Fibroblast of skin of right quadriceps (primary cell): ENCODE measurements at places on chromosomes 11 and 22.

- peak; percentile 58 for DNase-seq
These were observed 5.4 kb upstream of the TXN2 start for GRCh38 chr22:36486619-36487384.

DNA sequence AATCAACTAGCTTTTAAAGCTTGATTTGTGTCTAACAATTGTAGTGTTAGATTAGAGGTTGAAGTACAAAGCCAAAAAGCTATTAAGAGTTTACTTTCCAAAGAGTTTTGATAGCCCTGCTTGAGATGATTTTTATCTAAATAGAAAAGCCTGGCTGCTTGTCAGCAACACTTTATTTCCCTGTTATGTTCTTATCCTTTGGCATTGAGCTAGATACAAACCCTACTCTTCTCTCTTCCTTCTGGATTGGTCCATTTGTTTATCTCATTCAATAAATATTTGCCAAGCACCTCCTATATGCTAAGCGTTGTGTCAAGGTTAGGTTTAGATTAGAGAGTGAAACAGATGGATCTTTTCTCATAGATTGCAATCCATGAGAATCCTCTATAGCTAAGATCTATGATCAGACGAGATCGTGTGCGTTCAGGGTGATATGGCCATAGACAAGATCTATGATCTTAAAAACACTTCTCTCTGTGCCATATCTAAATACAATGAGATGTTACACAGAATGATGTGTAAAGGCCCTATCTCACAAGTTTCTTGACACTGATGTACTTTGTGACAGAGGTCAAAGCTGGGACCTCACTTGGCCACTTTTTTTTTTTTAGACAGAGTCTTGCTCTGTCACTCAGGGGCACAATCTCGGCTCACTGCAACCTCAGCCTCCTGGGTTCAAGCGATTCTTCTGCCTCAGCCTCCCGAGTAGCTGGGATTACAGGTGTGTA, 57.8 kb downstream of the CTNND1 start:
- DNase-seq, result no peak

GRCh38 chr11:32137263-32137662, 46.4 kb downstream of the RCN1 start:
- DNase-seq, result peak; percentile 97

- DNase-seq, result no peak
These were observed 56.2 kb upstream of the CRYBB3 start for GRCh38 chr22:25143156-25144076.

DNA sequence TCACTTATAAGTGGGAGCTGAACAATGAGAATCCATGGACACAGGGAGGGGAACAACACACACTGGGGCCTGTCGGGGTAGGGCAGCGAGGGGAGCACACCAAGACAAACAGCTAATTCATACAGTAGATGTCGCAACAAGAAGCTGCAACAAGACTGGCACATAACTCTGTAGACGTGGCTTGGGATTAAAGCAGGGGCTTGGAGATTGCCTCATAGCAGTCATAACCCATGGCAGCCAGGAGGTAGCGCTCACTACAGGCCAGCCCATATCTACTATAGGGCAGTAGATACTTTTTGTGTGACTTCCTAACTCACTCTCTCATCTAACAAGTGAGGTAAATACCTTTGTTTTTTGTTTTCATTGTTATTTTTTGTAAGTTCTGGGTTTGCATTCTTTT, 1.7 kb upstream of the OR9G4 start:
- no peak for DNase-seq

GRCh38 chr11:95702526-95702925, 87.1 kb downstream of the FAM76B start:
- peak; percentile 95 for DNase-seq

GRCh38 chr11:8459711-8460399, 134.2 kb downstream of the STK33 start:
- no peak for DNase-seq

DNA sequence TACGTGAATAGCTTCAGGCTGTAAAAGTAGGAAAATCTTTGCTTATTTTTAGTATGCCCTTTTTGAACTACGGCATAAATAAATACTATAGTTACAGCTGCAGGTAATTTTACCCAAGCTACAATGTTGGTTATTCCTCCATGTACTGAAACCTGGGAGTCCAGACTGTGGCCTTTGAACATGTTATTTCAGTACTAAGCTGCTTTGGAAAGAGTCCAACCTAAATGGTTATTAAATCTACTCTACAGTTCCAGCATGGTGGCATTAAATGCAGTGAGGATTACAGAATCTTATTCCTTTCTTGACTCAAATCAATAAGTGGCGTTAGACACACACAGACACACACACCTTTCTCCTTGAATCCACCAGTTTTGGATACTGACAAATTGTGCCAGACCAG, 165.1 kb downstream of the MSANTD4 start:
- no peak for DNase-seq

GRCh38 chr11:57322256-57323166, 2.2 kb downstream of the TNKS1BP1 start:
- DNase-seq, result peak; percentile 99

DNA sequence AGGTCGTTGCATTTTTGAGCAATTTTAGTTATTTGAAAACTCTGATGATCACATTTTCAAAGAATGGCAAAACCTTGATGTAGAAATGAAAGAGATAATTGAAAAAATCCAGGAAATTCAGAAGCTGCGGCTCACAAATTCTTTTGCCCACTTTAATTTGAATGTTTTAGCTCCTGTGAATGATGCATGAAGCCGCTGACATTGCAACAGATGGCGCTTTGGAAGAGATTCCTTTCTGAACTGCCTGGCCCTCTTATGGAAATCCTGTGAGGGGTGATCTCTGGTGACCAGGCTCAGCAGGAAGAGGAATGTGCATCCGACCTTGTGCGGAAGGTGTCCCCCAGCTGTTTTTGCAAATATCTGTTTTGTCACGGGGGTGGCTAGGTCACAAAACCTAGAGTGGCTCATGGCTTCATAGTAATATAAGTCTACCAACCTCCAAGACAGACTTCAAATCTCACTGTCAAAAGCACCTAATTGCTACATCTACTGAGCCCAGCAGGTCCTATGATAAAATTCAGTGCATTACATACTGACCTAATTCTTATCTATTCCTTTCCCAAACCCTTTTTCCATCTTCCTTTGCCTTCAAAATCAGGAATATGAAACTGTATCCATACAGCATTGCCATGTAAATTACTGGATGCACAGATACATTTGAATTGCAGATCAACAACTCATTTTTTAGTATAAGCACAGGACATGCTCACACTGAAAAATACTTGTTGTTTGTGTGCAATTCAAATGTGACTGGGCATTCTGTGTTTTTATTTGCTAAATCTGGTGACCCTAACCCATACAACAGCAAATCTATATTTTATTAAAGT, 412.7 kb downstream of the ETS1 start:
- DNase-seq, result peak; percentile 93

GRCh38 chr11:133212201-133212600, 320.1 kb downstream of the OPCML start:
- no peak for DNase-seq

DNA sequence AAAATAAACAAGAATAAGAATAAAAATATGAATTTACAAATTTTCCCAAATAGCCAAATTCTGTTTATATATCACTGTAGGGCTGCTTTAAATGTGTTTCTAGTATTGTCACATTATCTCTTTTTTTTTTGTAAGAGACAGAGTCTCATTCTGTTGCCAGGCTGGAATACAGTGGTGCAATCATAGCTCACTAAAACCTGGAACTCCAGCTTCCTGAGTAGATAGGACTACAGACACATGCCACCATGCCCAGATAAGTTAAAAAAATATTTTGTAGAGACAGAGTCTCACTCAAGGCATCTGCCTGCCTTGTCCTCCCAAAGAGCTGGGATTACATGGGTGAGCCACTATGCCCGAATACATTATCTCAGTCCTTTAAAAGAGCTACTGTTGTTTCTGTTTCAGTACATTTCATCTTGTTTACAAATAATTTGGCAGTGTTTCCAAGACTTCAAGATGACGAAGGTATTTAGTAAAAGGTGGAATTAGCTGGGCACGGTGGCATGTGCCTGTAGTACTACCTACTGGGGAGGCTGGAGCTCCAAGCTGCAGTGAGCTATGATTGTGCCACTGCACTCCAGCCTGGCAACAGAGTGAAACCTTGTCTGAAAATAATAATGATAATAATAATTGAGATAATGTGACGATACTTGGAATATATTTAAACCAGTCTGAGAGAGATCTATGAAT, 6.0 kb downstream of the FOLH1 start:
- no peak for DNase-seq

DNA sequence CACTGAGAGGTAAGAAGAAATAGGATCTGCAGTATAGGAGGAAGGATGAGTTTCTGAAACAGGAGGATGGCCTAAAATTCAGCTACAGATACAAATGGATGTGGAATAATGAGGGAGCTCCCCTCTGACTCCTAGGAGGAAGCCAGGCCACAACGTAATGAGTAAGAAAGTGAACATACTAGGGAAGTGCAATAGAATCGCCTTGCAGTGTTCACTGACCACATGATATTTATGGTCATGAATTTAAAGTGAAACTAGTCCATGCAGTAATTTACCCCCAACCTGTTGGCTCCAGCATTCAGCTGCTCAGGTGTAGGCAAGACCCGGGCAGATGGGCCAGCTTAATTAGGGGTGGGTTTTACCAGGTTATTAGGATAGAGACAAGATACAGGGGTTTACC, 101.7 kb downstream of the DEUP1 start:
- DNase-seq, result no peak

DNA sequence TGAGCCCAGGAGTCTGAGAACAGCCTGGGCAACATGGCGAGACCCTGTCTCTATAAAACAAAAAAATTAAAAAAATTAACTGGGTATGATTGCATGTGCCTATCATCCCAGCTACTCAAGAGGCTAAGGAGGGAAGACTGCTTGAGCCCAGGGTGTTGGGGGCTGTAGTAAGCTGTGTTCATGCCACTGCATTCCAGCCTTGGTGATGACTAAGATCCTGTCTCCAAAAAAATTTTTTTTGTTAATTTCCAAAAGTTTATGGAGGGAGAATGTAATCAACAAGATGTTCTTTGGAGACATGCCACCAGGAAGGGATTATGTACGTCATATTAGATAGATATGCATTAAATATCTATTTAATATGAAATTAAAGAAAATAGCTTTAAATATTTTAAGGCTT, 267.5 kb downstream of the SBF2 start:
- peak; percentile 87 for DNase-seq

DNA sequence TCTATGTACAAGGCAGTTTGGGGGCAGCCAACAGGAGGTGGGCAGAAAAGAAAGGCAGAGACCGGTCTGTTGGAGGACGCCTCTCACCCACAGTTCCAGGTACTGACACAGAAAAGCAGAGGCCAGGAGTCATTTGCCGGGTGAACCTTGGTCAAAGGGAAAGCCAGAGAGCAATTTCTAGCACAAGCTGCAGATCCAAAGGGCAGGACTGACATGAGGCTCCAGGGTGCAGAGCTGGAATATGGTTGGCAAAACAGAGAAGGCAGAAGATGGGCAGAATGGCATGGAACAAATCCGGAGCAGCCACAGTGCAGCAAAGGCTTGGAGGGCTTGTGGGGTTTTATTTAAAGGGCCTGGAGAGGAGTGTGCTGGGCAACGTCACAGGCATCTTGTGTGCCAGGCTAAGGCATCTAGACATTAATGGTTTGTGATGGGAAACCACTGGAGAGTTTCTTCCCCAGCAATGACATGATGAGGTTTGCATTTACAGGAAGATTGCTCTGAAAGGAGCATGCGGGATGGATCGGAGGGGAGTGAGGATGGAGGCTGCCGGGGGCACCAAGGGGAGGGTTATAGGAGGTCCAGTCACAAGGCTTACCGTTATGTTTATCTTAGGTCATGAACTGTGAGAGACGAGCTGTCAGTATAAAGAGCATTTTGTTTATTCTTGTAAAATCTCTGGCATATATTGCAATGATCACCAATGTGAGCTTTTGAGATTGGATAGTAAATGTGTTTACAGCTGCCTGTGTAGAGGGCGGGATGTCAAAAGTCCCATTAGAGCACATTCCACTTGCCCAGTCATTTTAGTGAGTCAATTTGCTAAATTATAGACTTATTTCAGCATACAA, 5.7 kb upstream of the MMP20 start:
- no peak for DNase-seq

GRCh38 chr11:126420698-126421256, 65.3 kb downstream of the ST3GAL4 start:
- no peak for DNase-seq

DNA sequence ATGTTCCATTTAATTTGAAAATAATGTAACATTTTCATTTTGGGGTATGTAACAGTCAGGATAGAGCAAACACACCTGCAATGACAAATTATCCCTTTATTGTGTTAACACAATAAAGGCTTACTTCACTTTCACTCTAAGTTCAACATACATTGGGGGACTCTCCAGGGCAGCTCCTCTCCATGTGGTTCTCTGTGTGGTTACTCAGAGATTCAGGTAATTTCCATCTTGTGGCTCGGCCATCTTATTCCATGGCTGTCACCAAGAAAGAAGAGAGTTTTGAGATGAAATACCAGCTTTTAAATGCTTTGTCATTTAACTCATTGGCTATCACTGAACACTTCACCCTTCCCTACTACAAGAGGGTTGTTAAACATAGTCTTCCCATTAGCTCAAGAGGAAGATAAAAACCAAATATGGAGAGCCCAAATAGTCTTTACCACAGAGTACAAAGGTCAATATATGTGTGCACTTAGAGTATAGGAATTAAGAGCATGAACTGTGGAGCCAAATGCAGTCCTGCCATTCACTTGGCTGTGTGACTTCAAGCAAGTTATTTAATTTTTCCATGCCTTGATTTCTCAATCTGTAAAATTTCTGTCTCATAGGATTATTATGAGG, 10.6 kb upstream of the TPH1 start:
- no peak for DNase-seq

DNA sequence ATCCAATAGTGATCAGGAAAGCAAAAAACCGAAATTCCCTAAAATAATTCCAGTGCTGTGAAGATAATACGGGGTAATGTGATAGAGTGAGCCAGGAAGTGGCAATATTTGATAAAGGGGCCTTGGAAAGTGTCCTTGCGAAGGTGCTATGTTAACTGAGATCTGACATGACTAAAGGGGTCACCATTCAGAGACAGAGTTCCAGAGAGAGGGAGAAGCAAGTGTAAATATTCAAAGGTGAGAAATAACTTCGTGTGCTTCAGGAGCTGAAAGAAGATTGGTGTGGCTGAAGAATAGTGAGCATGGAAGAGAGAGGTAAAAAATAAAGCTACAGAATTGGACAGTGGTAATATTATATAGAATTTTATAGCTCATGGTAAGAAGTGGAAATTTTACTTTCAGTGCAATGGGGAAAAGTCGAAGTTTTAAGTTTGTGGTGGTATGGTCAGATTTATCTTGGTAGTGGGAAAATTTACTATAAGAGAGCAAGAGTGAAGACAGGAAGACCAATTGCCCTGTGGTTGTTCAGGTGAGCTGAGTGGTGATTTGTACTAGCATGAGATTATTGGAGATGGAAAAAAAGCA, 164.5 kb downstream of the JRKL start:
- DNase-seq, result no peak

GRCh38 chr11:15228331-15228849, 113.7 kb downstream of the INSC start:
- DNase-seq, result no peak

- DNase-seq, result peak; percentile 59
These were observed 27.2 kb downstream of the PHLDB1 start for GRCh38 chr11:118634431-118635236.
